Hypothalamus (tissue), 51 donors: ENCODE measurements at places on chromosomes 1 and 21.

DNA sequence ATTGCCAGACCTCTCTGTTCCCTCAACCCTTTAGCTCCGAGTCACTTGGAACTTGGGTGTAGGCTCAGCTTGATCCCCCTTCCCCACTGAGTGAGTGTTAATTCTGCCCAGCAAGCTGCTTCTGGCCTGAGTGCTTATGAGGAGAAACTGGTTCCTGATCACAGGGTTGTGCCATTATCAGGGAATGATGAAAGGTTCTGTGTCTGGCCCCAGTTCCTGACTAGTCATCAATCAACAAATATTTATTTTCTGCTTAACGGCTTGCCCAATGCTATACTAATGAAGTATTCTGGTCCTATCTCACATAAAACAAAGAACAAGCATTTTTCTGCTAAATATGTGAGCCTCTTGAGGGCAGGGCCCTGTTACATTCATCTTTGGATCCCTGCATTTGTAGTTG, 20.8 kb downstream of the CC2D1B start:
- DNase-seq: no peak

DNA sequence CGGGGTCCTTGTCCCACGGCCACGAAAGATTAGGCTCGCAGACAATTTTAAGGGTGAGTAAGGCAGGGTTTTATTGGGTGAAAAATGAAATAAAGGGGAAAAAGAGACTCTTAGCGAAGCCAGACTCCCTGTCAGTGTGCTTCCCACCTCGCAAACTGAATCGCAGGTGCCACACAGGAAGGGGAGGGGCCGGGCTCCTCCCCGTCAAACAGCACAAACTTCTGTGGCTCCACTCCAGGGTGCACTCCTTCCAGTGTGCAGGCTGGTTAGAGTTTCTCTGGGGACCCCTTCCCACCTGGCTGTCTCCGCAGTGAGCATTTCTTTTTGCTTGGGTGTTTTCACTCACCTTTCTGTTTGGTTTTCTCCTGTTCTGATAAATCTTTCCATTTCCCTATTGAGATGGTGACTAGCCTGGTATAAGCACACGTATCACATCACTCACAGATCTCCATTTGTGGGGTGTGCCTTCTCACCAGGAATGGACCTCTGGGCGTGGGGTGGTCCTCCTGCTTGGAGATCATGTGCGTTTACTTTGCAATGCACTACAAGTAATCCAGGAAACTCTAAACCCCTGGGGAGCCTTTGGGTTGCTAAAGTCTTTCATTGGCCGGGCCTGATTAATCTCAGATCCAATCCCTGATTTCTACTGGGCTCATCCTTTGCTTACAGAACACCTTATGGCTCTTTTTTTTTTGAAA, 37.6 kb upstream of the GALNT2 start:
- no peak for DNase-seq

DNA sequence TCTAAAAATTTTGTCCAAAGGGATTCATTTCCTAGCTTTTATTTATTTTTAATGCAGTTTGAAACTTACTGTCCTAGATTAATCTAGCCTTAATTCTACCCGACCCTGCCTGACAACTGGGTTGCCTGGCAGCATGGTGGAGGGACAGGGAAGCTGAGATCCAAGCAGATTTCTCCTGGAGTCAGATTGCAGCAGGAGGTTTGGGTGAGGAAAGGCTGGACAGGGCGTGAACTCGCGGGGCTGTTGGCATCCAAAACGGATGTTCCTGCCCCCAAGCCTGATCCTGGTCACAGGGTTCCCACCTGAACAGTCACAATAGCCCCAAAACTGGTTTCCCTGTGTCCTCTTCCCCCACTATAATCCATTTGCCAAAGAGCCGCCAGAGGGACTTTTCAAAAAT, 23.2 kb downstream of the TCEA3 start:
- no peak for DNase-seq

DNA sequence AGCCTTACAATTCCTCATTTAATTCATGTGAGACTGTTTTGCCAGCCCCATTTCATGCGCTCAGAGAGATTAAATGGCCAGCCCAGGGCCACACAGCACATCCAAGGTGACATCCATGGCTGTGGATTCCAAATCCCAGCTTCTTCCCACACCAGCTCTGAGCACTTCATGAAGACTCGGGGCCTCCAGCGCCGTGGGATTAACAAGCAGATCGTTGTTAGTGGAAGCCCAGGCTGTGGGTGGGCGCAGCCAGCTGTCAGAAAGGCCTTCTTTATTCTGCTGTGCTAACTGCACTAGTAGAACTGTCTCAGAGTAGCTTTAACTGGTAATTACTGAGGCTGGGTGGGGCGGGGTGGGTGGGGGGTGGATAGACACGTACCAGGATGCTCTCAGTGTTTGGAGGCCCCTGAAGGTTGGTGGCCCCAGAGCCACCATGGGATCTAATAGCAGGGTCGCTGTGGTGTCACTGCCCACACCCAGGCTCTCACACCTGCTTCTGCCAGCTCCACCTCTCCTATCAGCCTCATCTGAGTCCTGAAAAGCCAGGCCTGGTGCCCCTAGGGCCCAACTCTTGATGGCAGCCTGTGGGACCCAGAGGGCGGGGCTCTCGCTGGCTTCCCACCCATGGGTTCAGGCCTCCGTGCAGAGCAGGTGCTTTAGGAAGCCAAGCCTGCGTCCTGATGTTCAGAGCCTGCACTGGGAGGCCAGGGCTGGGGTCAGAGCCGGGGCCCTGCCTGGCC, 3.4 kb downstream of the BMP8A start:
- no peak for DNase-seq

DNA sequence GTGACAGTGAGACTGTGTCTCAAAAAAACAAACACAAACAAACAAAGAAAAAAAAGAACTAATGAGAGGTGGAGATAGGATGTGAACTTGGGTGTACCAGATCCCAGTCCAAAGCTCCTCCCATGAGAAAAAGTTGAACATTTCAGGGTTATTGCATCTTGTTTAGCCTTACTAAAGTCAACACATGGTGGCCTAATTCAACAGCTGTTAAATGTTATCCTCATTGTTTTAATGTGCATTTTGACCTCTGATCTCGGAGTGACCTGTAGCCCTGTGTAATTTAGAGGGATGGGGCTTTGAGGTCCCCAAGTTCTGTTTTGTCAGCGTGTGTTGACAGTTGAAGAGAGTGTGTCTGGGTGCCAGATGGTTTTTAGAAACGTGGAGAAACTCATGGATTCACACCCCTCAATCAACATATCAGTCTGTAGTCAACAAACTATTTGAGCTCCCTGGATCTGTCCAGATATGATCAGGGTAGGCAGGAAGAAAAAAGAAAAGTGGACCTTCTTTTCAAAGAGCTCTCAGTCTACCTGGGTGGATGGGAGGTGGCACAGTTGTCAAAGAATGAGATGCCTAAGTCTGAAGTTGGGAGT, 34.7 kb downstream of the PTPRU start:
- DNase-seq: no peak

DNA sequence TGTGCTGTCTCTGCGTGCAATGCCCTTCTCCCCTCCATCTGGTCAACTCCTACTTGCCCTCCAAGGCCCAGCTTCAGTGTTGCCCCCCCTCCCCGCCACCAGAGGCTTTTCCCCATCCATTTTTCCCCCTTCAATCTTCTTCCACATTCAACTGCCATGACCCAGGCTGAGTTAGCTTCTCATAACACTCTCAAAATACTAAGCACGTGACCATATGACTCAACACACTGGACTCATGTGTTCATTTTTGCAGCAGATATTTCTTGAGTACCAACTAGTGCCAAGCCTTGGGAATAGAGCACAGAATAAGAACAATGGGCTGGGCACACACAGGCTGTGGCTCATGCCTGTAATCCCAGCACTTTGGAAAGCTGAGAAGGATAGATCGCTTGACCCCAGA, 132.1 kb downstream of the IGSF21 start:
- no peak for DNase-seq
